ENCODE measurements at places on chromosomes 3 and 15.

DNA sequence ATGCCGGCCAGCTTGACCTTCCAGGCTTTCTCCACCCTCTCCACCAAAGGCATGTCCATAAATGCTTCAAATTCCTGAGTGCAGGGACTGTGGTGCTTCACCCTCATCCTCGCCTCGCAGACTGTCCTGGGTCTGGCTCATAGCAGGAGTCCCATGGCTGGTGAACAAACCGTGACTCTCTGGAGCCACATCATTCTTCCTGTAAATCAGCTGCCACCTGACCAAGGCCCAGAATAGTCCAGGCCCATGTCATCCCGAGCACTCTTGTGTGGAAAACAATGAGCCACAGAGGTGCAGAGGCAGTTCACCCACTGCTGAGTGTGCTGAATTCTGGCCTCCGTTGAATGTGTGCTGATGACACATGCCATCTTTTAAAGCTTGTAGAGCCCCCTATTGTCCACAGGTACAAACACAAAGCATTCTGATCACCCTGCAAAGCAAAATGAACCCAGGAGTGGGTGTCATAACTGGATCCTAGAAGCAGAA lies 68.6 kb downstream of the ABHD5 start:
- peak; percentile 79 for DNase-seq

DNA sequence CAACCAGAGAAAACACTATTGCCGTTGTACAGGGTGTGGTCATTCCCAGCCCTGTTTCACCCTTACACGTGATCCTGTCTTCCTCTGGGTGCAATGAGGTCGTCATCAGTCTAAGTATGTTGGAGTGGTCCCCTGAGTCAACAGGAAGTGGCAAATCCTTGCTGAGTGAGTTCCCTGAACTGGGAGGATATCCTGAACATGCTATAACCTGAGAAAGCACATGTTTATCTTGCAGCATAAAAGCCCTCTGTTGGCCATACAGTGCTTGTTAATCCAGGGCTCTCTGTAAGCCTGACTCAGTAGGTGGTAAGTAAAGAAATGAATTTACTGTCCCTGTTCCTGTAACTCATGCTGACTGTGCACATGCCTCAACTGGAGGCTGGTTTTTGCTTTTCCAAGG lies 477.8 kb upstream of the RGMA start:
- DNase-seq = no peak

- no peak for DNase-seq
Observed at GRCh38 chr15:34786206-34786605, 9.1 kb downstream of the ACTC1 start.

- no peak for DNase-seq
Observed at GRCh38 chr3:58358092-58358491, 25.4 kb downstream of the PXK start.

DNA sequence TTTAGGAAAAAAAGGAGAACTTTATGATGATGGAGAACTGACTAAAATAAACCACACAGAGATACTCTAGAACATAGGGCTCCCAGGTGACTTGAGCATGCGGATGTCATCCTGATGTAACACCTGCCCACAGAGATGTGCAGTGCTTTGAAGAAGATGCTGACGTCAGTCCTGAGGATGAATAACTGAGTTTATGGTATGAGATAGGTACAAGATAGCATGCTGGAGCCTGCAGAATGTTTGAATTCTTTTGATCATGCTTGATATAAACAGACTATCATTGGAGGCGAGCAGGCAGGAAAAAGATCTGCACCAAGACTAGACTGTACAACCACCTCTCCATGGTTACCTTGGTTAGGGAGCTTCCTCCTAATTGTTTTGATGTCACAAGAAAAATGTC lies 12.4 kb downstream of the CCR4 start:
- DNase-seq = no peak

DNA sequence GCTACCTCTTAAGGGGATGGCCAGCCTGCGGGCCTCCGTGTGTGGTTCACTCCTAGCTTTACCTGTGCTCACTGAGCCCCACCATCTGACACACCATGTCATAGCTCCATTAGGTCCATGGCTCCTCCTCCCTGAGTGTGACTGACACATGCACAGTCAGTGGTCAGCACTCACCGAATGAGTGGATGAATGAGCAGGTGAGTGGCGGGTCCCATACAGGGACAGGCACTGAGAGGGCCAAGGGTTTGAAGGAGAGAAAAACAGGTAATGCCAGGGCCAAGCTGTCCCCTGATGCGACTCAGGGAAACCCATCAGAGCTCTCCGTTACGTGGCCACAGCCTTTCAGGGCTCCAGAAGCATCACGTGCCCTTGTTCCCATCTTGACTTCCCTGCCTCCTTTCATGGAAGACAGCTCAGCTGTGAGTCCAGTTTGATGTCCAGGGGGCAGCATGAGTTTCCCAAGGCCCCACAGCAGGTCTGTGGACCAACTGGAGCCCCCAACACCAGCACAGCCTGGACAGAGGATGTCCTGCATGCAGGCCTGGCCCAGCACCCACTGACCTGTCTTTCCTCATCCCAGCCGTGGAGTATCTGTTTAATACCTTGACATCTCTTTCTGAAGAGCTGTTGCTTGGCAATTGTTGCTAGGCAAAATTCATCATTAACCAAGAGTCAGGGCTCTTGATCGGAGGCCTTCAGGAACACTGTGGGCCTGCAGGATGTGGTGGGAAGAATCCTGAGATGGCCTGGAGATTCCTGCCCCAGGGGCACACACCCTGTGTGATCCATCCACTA lies 84.4 kb downstream of the PLXNA1 start:
- DNase-seq = no peak

DNA sequence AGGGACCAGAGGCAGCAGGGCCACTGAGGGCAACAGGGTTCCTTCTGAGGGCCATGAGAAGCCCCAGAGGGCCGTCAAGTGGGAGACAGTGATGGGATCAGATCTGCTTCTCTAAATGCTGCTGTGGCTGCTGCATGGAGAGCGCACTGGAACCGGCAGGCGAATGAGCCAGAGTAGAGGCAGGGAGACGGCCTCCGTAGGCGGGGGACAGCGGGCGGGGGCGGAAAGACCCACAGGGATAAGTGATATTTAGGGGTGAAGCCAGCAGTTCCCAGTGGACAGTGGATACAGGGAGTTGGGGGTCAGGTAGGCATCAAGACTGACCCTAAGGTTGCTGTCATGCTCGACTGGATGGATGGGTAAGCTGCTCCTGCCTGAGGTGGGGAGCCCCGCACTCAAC lies 45.0 kb downstream of the GLDN start:
- DNase-seq = no peak

GRCh38 chr3:11727207-11727606 lies 83.5 kb upstream of the VGLL4 start:
- no peak for DNase-seq

DNA sequence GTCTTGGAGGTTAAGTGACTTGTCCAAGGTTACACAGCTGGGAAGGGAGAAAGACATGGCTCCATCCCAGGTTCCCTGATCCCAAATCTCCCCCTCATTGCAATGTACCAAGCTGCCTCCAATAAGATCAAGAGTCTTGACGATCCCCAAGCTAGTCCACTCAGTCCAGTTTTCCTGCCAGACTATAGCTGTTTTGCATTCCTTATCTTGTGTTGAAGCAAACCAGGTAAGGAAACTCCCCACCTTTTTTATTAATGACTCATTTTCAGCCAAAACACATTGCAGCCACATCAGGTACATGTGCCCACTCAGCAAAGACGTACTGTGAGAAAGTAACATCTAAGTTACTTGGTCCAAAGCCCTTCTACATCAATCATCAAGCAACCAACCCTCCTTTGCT lies 41.9 kb downstream of the LIPC start:
- peak; percentile 54 for DNase-seq

DNA sequence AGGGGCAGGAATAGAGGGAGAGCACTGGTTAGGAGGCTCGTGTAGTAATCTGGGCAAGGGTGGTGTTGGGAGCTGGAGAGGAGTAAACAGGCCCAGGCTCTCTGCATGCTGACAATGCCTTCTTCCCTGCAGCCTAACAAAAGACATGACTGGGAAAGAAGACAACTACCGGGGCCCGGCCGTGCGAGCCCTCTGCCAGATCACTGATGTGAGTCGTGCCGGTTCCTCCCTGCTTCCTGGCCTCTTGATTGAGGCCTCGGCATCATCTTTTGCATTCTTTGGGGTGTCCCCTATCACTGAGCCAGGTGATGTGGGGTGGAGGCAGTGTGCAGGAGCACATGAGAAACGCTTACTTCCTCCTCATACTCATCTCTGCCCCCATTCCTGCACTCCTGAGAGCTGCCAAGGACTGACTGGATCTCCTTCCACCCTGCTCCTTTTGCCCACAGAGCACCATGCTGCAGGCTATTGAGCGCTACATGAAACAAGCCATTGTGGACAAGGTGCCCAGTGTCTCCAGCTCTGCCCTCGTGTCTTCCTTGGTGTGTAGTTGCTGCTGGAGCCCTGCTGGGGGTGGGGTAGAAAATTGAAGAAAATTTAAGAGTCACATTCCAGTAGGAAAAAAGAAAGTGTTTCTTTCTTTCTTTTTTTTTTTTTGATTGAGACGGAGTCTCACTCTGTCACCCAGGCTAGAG lies 5.3 kb downstream of the COPG1 start:
- DNase-seq = no peak

- DNase-seq = no peak
Observed at GRCh38 chr15:39494462-39494861, 86.4 kb upstream of the THBS1 start.

- no peak for DNase-seq
Observed at GRCh38 chr3:127772273-127772672, 50.0 kb downstream of the MGLL start.

Data from BJ (cell line).